ENCODE measurements at places on chromosomes 1 and 21. TPM values are rescaled to one million over a fixed set of nuclear protein-coding genes. Genes with fewer than 3 reads are reported as not detected.

GRCh38 chr1:151655371-151655770 lies 43.5 kb downstream of the SNX27 start:
- H3K27ac ChIP-seq, result no peak overlapping the region
- peaks cover 12% of the 10 kb centered on the region for H3K36me3 ChIP-seq
- no peak for DNase-seq
- H3K4me3 ChIP-seq, result no peak overlapping the region

- H3K36me3 ChIP-seq, result peaks cover 4% of the 10 kb centered on the region
- H3K4me3 ChIP-seq, result no peak overlapping the region
- no peak for DNase-seq
- no peaks in the 10 kb centered on the region for H3K27me3 ChIP-seq
- H3K4me1 ChIP-seq, result no peaks in the 10 kb centered on the region
These were observed 53.4 kb downstream of the TOMM20 start for GRCh38 chr1:235075048-235075776.

GRCh38 chr1:1075148-1075935 lies 1.2 kb upstream of the RNF223 start:
- no peaks in the 10 kb centered on the region for H3K4me1 ChIP-seq
- no peaks in the 10 kb centered on the region for H3K36me3 ChIP-seq
- no peak overlapping the region for H3K27ac ChIP-seq

GRCh38 chr21:29295066-29295650 lies 3.6 kb upstream of the BACH1 start:
- H3K27ac ChIP-seq, result no peak overlapping the region
- no peak overlapping the region for H3K4me3 ChIP-seq
- no peak for DNase-seq
- no peaks in the 10 kb centered on the region for H3K4me1 ChIP-seq

DNA sequence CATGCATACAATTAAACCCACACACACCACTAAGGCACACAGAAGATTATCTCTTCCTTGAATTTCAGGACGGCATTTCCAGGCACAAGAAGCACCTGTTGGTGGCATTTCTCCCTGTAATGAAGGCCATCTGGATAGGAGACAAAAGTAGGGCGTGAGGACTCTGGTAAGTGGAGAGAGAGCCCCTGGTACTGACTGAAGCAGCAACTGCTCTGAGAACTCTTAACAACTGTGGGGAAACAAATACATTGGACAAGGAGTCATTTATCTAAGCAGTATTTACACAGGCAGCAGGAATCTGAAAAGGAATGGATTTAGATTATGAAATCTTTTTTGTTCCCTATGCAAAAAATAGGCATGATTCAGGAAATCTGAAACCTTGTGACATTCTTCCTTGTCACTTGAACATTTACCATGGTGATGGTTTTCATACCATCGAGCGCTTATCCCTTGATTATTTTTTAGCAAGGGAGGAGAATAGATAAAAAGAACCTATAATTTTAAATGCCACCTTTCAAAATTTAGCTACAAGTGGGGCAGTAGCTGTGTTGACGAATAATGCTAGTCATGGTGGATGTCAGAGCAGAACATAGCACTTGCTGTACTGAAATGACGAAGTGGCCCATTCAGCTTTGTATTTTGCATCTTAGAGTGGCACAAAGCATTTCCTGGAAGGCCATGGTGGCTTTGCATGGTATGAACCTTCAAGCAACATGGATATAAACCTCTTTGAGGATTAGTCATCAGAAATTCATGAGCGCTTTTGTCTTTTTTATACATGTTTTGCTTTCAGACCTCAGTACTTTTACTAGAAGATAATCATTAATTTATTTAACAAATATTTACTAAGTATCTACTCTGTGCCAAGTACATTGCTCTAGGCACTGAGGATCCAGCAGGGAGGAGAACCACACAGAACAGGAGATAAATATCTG lies 362.0 kb downstream of the ADGRL2 start:
- no peaks in the 10 kb centered on the region for H3K27me3 ChIP-seq
- no peaks in the 10 kb centered on the region for H3K36me3 ChIP-seq
- no peak overlapping the region for H3K27ac ChIP-seq
- no peak overlapping the region for H3K4me3 ChIP-seq
- no peaks in the 10 kb centered on the region for H3K4me1 ChIP-seq

- no peaks in the 10 kb centered on the region for H3K27me3 ChIP-seq
- H3K4me3 ChIP-seq, result peak overlapping the region; percentile 14
- peak; percentile 82 for DNase-seq
- no peaks in the 10 kb centered on the region for H3K36me3 ChIP-seq
- peaks cover 5% of the 10 kb centered on the region for H3K4me1 ChIP-seq
- no peak overlapping the region for H3K27ac ChIP-seq
These were observed 7.5 kb downstream of the MYOC start for GRCh38 chr1:171644805-171645483.

GRCh38 chr1:160244209-160244608 lies 18.1 kb downstream of the DCAF8 start:
- H3K27ac ChIP-seq, result no peak overlapping the region
- H3K36me3 ChIP-seq, result peaks cover 3% of the 10 kb centered on the region
- H3K27me3 ChIP-seq, result no peaks in the 10 kb centered on the region
- no peak for DNase-seq
- H3K4me3 ChIP-seq, result no peak overlapping the region

- no peaks in the 10 kb centered on the region for H3K4me1 ChIP-seq
- no peak overlapping the region for H3K27ac ChIP-seq
- no peaks in the 10 kb centered on the region for H3K27me3 ChIP-seq
- H3K36me3 ChIP-seq, result no peaks in the 10 kb centered on the region
- H3K4me3 ChIP-seq, result no peak overlapping the region
These were observed 47.7 kb downstream of the CDC42BPA start for GRCh38 chr1:227270554-227270953.

DNA sequence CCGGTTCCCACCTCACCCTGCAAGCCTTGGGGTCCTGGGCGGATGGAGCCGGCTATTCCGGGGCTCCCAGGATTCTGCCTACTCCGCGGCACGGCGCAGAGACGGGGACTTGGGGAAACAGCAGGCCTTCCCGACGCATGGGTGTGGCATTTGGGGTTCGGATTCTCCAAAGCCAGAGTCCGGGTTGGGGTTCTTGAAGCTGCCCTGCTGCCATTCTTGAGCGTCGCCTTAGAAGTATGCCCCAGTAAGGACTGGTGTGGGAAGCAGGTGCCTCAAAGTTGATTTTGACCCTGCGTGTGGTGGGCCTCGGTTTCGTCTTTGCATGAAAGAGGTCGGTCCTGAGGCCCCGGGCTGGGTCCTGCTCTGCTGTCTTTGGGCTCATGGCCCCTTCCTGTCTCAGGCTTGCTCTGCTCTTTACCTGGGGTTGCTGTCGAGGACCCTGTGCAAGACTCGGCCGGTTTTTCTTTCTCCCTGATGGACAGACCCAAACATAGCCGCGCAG lies 696 bp downstream of the GUK1 start:
- no peaks in the 10 kb centered on the region for H3K27me3 ChIP-seq
- H3K4me1 ChIP-seq, result peaks cover 10% of the 10 kb centered on the region
- H3K36me3 ChIP-seq, result no peaks in the 10 kb centered on the region
- DNase-seq, result no peak
- H3K4me3 ChIP-seq, result peak overlapping the region; percentile 85

DNA sequence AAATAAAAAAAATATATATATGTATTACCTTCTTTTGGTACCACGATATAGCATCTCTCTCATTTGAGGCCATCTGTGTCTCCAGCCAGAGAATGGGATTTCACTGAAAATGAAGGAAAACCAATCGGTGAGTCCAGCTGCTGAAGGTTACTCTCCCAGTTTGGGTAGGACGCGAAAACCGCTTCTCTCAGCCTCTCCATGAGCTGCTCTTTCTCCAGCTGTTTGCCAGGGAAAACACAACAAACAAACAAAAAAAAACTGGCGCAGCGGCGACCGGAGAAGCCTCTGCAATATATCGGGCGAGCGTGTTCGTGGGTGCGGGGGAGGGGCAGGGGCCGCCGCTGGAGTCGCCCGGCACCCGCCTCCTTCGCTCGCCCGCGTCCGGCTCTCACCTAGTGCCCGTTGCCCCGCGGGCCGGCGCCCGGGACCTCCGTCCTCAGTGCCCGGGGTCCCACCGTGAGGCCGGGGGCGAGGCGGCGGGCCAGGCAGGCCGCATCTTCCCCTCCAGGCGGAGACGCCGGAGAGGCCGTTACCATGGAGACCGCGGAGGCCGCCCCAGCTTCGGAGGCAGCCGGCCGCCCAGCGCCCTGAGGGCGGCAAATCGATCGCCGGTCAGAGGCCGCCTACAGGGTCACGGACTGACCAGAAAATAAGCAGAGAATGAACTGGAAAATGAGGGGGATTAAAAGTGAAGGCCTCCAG lies 504 bp downstream of the PHTF1 start:
- H3K4me1 ChIP-seq, result no peaks in the 10 kb centered on the region
- peak; percentile 7 for DNase-seq
- H3K27me3 ChIP-seq, result no peaks in the 10 kb centered on the region
- H3K36me3 ChIP-seq, result no peaks in the 10 kb centered on the region
- H3K4me3 ChIP-seq, result peak overlapping the region; percentile 92
- peak overlapping the region; percentile 90 for H3K27ac ChIP-seq

DNA sequence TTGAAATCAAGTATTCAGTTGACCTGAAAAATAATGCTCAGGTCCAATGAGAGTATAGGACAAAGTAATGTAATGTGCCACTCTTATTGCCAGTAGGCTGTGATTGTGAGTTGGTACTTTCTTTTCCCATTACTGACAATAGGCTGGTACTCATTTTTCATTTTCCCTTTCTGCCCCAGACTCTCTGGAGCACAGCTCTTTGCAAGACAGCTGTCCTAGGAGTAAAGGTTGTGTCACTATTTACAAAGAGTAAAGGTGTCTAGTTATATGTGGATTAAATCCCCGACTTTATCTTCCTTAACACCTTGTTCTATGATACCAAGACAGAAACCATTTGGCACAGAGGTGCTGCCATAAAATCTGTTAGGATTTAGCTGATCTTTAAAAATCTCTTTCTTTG lies 32.3 kb upstream of the RASAL2 start:
- H3K36me3 ChIP-seq, result no peaks in the 10 kb centered on the region
- H3K27me3 ChIP-seq, result no peaks in the 10 kb centered on the region
- H3K4me3 ChIP-seq, result no peak overlapping the region
- H3K4me1 ChIP-seq, result peaks cover 8% of the 10 kb centered on the region
- DNase-seq, result no peak
- H3K27ac ChIP-seq, result no peak overlapping the region

DNA sequence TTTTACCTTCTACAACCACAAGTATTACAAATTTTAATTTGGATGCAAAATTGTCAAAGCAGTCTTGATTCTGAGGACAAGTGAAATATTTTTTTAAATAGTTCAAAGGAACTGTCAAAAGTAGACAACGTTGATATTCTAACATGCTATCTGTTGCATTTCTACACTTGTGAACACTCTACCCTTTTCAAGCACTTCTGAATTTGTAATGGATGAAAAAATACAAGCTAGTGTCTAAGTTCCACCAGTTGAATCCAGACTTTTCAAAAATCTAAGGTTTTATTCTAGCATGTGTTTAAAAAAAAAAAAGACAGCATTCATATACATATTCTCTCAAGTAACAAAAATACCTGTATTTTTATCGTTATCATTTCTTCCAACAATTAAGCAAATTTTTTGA lies 2.1 kb downstream of the ARID4B start:
- no peak for DNase-seq
- H3K4me1 ChIP-seq, result no peaks in the 10 kb centered on the region
- no peak overlapping the region for H3K27ac ChIP-seq
- no peaks in the 10 kb centered on the region for H3K27me3 ChIP-seq

DNA sequence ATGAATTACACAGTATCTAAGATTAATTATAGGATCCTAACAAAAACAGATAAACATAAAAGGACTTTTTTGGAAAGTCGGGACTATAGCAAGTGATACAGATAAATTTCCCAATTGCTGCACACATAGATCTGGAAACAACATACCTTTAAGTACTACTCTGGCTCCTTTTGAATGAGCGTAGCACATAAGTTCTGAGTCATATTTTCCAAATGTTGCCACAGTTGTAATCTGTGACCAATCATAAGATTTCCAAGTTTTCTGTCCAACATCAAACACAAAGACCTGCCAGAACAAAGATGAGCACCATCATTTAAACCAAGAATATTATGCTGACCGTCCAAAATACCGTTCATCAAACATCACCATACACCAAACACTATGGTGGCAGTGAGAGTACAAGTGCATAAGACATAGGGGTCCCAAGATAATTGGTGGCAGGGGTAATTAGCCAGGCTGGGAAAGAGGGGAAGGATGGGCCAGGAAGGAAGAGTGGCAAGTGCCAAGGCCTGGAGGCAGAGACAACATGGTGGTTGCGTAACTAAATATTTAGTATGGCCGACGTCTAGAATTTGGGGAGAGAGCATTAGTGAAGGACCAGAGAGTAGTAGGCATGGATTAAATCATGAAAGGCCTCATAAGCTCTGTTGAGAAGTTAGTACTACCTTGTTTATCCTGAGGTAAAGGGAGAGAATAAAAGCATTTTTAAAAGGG lies 3.6 kb downstream of the CTBS start:
- H3K27me3 ChIP-seq, result no peaks in the 10 kb centered on the region
- no peak overlapping the region for H3K4me3 ChIP-seq
- H3K4me1 ChIP-seq, result peaks cover 5% of the 10 kb centered on the region
- no peak for DNase-seq

- no peaks in the 10 kb centered on the region for H3K4me1 ChIP-seq
- H3K36me3 ChIP-seq, result no peaks in the 10 kb centered on the region
- H3K27me3 ChIP-seq, result no peaks in the 10 kb centered on the region
- DNase-seq, result no peak
These were observed 40.1 kb upstream of the COL6A2 start for GRCh38 chr21:46057710-46058241.

- no peaks in the 10 kb centered on the region for H3K4me1 ChIP-seq
- DNase-seq, result no peak
- no peak overlapping the region for H3K27ac ChIP-seq
- H3K4me3 ChIP-seq, result no peak overlapping the region
These were observed 210.3 kb downstream of the SETD4 start for GRCh38 chr21:35850029-35850428.

DNA sequence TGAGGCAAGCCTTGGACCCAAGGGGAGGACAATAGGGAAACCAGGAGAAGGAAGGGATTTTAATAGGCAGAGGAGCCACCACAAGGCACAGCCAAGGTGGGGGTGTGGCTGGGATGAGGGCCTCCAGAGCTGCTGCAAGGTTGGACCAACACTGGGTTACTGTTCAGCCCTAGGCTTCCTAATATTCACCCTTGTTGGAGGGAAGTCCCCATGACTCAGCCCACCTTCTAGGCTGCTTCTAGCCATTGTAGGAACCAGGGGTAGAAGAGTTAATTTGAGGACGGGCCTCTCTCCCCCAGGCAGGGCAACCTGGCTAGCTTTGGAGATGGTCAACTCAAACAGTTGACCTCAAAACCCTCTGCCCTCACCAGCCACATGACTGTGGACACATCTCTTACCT lies 59.5 kb downstream of the KCNN3 start:
- H3K36me3 ChIP-seq, result no peaks in the 10 kb centered on the region
- H3K27ac ChIP-seq, result no peak overlapping the region
- H3K4me3 ChIP-seq, result no peak overlapping the region
- DNase-seq, result no peak

ITLN1 gene
- not detected for total RNA-seq

ST7L gene
- total RNA-seq, result 16.2 TPM

TTF2 gene
- total RNA-seq, result 89.6 TPM

ADAMTSL4 gene
- 5.4 TPM for total RNA-seq

CHODL gene
- 0.73 TPM for total RNA-seq

ATP6V1G3 gene
- total RNA-seq, result not detected

OR2L13 gene
- total RNA-seq, result not detected

Measured in H1 (cell line).